ENCODE measurements at places on chromosomes 2 and 18. TPM values are rescaled to one million over a fixed set of nuclear protein-coding genes. Genes with fewer than 3 reads are reported as not detected.

GRCh38 chr2:74585406-74586185 is 31.1 kb downstream of the DOK1 start:
- DNase-seq = peak; percentile 46

GRCh38 chr18:58545338-58546296 is 83.3 kb downstream of the ALPK2 start:
- peak; percentile 45 for DNase-seq

DNA sequence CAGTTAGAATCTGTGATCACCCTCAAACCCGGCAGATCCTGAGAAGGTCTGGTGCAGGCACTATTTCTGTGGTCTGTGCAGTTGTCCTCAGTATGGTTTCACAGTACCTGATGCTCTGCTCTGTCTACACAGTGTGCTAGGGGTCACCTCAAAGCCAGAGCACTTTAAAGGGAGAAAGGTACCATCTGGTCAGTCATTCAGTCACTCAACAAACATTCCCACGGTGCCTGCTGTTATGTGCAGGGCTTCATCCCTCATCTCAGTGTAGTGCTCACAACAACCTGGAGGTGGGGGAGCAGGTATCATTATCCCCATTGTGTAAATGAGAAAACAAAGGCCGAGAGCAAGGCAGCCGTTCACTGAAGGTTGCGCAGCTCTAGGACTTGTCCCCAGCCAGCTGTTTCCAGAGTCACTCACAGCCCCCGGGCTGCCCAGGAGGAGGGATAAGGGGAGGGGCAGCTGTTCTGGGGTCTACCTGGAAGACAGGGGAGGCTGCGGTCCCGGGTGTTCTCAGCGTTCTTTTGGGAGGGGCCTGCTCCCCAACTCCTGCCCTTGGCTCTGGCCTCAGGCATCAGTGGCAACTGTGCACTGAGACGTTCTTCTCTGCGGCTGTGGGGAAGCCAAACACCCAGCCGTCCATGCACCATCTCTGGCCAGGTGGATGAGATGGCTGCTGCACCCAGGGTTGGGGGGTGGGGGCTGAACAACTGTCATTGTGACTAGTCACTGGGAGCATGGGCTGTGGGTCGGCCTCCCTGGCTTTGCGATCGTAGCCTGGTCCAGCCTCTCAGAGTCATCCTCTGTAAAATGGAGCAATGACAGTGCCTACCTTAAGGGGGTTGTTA is 9.2 kb downstream of the INHBB start:
- DNase-seq = no peak

DNA sequence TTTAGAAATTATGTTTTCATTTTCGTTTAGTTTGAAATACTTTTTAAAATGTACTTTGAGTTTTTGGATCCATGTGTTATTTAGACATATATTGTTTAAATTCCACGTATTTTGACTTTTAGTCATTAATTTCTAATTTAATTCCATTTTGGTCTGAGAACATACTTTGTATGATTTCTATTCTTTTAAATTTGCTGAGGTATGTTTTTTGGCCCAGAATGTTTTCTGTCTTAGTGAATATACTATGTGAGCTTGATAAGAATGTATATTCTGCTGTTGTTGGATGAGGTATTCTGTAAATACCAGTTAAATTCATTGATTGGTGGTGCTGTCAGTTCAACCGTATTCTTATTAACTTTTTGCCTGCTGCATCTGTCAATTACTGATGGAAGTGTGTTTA is 26.4 kb downstream of the VRK2 start:
- no peak for DNase-seq

DNA sequence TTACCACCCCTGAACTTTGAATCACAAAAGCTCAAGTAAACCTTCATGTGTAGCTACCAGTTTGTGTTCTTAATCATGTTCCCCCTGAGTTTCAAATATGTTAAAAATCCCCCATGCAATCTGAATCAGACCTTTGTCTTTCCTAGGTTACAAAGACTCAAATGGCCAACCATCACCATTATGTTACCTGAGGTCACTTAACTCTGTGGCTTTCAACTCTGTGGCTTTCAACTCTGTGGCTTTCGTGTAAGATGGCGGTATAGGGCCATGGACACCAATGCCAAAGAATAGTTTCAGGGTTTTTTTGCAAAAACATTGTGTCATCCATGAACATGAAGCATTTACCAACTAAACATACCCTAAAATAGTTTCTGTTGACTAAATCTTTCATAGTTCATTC is 6.7 kb downstream of the ERMN start:
- no peak for DNase-seq

DNA sequence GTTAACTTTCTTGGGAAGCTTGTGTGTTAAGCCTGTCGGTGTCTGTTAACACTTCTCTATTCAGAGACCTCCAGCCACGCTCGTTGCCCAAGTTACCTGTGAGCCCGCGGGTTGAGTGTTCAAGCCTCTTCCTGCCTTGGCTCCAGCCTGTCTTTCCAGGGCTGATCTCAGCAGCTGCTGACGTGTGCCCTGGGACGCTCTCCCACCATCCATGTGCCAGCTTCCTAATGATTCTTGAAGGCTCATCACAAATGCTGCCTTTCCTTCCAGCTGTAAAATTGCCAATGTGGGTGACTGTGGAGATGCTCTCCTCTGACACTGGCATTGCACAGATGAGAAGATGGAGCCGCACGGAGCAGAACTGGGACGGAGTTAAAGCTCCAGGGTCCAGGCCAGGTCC is 6.1 kb downstream of the RNF144A start:
- DNase-seq = peak; percentile 55

DNA sequence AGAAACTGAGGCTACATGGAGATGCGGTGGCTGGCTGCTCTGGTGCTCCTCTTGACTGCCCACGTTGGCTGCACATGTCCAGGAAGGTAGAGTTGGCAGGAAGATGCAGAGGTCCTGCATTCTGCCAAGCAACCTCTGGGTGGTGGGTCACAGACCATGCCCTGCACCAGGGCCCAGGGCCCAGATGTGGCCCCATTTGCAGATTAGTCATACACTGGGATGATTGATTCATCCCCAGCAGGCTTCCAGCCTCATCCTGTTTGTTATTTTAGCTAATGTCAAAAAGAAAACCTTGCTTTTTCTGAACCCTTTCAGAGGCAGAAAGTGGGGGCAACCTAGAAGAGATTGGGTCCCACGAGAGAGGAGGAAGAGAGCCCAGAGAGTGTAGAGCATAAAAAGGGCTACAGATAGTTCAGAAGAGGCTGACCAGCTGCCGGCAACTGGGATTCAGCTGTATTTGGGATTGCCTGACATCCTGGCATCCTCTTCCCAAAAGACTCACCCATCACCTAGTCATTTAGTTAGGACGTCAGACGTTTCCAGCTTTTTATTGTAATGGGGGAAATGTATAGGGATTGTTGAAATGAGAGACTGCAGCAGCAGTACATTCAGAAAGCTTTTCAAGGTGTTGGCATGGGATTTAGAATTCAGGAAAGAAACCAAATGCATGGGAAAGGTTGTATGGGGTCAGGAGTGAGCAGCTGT is 101.9 kb downstream of the CTIF start:
- no peak for DNase-seq

GRCh38 chr2:168611896-168612650 is 156.0 kb downstream of the CERS6 start:
- peak; percentile 12 for DNase-seq

DNA sequence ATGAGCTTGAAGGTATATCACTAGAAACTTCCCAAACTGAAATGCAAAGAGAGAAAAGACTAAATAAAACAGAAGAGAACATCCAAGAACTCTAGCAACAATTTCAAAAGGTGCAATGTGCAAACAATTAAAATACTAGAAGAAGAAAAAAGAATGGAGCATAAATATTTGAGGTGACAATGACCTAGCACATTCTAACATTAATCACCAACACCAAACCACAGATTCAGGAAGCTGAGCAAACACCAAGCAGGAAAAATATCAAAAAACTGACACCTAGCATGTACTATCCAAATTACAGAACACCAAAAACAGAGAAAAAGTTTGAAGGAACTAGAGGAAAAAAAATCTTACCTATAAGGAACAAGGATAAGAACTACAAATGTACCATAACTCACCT is 460.8 kb downstream of the IRS1 start:
- DNase-seq = no peak

GRCh38 chr2:3456125-3456524 is 63.2 kb downstream of the ADI1 start:
- DNase-seq = no peak

GRCh38 chr2:31832363-31832762 is 178.4 kb downstream of the MEMO1 start:
- no peak for DNase-seq

- no peak for DNase-seq
Observed at GRCh38 chr2:197197895-197198311, 112.7 kb downstream of the ANKRD44 start.

GRCh38 chr2:184468826-184469225 is 129.5 kb upstream of the ZNF804A start:
- no peak for DNase-seq

DNA sequence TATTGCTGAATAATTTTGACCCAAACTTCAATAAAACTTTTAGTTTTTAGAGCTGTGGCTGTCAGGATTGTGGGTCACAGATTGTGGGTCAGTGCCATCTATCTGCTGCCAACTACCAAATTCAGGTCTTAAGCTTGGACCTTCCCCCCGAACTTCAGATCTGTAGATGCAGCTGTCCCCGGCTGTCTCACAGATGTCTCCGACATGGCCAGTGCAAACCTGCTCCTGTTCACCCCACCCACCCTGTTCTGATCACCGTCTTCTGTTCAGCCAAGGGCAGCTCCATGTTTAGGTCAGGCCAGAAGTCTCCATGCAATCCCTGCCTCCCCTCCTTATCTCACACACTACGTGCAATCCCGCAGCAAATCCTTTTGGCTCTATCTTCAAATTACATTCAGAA is 175.0 kb downstream of the PRKCE start:
- peak; percentile 39 for DNase-seq

GRCh38 chr2:71684226-71685072 is 231.1 kb downstream of the DYSF start:
- no peak for DNase-seq

GRCh38 chr2:231521-232185 is 32.2 kb downstream of the SH3YL1 start:
- no peak for DNase-seq

DNA sequence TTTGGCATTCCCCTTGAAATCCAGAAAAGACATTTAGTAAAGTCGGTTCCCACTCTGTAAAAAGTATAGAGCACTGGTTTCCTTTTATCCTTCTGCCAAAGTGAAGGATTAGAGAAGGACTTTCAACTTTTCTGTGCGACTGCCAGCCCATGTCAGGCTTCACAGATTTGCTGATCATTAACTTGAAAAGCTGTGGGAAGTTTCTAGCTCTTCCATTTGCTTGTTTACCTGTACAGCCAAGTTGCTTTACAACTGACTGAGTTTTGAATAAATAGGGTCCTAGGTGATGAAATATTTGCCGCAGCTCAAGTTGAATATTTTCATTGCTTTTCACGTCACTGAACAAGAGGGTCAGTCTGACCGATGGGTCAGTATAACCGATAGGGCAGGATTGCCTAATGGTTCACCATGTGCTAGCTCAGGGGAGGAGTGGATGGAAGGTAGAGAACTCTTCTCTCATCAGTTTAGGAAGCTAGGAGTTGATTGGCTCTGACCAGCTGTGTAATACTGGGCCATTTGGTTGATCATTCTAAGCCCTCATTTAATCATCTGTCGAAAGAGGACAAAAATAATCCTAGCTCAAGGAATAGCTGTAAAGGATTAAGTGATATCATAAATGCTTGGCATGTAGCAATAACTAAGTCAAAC is 30.4 kb downstream of the UPP2 start:
- DNase-seq = no peak

DNA sequence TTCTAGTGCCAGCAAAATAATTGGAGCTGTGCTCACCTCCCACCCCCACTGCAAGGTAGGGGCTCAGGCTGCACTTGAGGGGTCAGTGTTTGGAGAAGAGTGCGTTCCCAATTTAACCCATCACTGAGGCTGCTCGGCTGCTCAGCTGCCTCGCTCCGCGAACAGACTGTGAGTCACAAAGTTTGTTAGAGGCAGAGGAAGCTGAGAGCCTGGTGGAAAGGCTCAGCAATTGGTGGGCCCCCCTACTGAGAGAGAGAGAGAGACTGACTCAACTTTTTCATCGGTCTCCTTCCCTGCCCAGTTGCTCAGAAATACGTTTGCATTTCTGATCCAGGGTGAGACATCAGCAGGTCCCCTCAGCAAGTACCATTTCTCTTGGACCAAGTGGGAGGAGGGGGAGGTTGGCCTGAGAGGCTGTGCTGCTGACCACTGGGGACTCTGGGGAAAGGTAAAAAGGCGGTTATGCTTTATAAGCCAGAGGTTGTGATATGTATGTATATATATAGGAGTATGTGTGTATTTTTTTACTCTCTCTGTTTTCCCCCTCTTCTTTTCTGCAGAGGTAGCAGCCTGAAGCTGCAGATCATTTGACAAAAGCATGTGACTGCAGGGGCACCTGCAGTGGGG is 1.5 kb downstream of the EFR3B start:
- DNase-seq = no peak

DNA sequence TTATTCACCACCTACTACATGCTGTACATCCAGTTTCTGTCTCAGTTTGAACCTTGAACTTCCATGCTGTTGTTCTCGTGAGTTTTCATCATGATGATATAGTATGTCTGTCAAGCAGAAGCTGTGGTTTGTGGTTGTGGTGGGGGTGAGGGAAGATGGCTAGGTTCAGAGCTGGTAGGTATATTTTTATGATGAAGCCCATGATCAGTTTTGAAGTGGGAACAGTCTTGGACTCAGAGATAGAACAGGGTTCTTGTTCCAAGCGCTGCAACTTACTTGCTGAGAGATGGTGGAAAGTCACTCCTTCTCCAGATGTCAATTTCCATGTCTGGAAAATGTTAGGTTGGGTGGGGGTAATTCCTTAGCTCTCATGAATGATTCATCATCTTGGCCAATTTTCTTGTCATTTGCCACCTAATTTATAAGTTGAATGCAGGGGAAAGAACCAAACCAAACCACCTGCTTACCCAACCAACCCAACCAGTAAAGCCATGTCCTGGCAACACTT is 21.6 kb downstream of the PMAIP1 start:
- no peak for DNase-seq

DNA sequence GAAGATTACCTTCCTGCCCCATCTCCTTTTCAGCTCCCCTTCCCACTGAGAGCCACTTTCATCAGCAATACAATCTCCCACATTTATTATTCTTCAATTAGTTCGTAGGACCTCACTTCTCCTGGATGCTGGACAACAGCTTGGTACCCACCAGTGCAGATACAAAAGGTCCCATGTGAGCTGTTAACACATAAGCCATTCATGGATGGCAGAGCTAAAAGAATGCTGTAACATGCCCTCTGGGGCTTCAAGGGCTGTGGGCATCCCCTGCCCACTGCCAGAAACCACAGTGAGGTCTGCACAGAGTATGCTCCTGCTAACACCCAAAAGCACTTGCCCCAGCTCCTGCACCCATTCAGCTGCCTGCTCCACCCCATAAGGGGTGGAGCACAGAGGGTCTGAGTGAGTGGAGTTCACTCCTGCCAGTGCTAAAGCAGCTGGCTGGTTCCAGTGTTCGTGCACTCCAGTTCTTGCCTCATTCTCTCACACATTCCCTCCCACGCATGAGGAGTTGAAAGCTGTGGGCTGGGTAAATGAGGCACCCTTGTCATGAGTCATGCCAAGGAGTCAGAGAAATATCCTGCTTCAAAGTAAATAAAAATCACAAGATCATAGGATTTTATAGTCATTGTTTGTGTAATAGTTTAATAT is 305.9 kb upstream of the TMEFF2 start:
- no peak for DNase-seq

- DNase-seq = no peak
Observed at GRCh38 chr2:102184018-102184417, 2.8 kb upstream of the IL1RL2 start.

- DNase-seq = no peak
Observed at GRCh38 chr2:152166633-152167032, 8.9 kb downstream of the STAM2 start.

The MC5R gene
- total RNA-seq = 2.9 TPM

The LBX2 gene
- 0.66 TPM for total RNA-seq

The RSAD2 gene
- 3.3 TPM for total RNA-seq

The FSHR gene
- total RNA-seq = 0.31 TPM

The FOXI3 gene
- total RNA-seq = not detected

Data from muscle of leg (tissue), 16 donors.